ENCODE measurements at places on chromosomes 3 and 15. TPM values are rescaled to one million over a fixed set of nuclear protein-coding genes. Genes with fewer than 3 reads are reported as not detected.

The CACNA2D3 gene
- 13.5 TPM for total RNA-seq

The TRH gene
- not detected for total RNA-seq

The PSMA4 gene
- 194 TPM for total RNA-seq

The ACTC1 gene
- 3,379 TPM for total RNA-seq

The THPO gene
- total RNA-seq = 0.79 TPM

The KLHL40 gene
- total RNA-seq = 923 TPM

The MUC20 gene
- total RNA-seq = 1.6 TPM

The IL5RA gene
- total RNA-seq = not detected

The TIGIT gene
- total RNA-seq = 0.13 TPM

The IL17RD gene
- total RNA-seq = 1.8 TPM

The PP2D1 gene
- not detected for total RNA-seq

The ZNF80 gene
- total RNA-seq = not detected

The C2CD4A gene
- total RNA-seq = 0.79 TPM

The FBXW12 gene
- not detected for total RNA-seq

The ADGRG7 gene
- not detected for total RNA-seq

The CYP1A1 gene
- 2.4 TPM for total RNA-seq

The HDC gene
- total RNA-seq = 0.42 TPM

The PYGO1 gene
- total RNA-seq = 30.2 TPM

The IQCH gene
- total RNA-seq = 1.0 TPM

The C3orf70 gene
- 0.77 TPM for total RNA-seq

The SIDT1 gene
- 0.44 TPM for total RNA-seq

The CHL1 gene
- total RNA-seq = 0.67 TPM

The KLHL6 gene
- total RNA-seq = 0.50 TPM

The SAMMSON gene
- total RNA-seq = not detected

The TJP1 gene
- total RNA-seq = 48.7 TPM

The CCDC191 gene
- 1.2 TPM for total RNA-seq

The SEMA6D gene
- 3.6 TPM for total RNA-seq

The CLDN18 gene
- total RNA-seq = not detected

The CSPG5 gene
- 1.1 TPM for total RNA-seq

The TEX55 gene
- total RNA-seq = not detected

The PAK6 gene
- total RNA-seq = 0.44 TPM

The HIGD2B gene
- not detected for total RNA-seq

The MAP1A gene
- total RNA-seq = 25.1 TPM

The SLC12A1 gene
- not detected for total RNA-seq

The GOLGA8T gene
- total RNA-seq = not detected

The IMPG2 gene
- 0.51 TPM for total RNA-seq

The DOCK3 gene
- total RNA-seq = 0.87 TPM

The GP5 gene
- total RNA-seq = not detected

The CLDN1 gene
- total RNA-seq = not detected

The LTF gene
- 3.8 TPM for total RNA-seq

The SACM1L gene
- total RNA-seq = 13.8 TPM

The RBP2 gene
- total RNA-seq = not detected

The PRSS50 gene
- 0.34 TPM for total RNA-seq
